ENCODE measurements at places on chromosomes 13 and 19.
A peak's percentile ranks its signal among the peaks of the same experiment; 100 is the strongest.

DNA sequence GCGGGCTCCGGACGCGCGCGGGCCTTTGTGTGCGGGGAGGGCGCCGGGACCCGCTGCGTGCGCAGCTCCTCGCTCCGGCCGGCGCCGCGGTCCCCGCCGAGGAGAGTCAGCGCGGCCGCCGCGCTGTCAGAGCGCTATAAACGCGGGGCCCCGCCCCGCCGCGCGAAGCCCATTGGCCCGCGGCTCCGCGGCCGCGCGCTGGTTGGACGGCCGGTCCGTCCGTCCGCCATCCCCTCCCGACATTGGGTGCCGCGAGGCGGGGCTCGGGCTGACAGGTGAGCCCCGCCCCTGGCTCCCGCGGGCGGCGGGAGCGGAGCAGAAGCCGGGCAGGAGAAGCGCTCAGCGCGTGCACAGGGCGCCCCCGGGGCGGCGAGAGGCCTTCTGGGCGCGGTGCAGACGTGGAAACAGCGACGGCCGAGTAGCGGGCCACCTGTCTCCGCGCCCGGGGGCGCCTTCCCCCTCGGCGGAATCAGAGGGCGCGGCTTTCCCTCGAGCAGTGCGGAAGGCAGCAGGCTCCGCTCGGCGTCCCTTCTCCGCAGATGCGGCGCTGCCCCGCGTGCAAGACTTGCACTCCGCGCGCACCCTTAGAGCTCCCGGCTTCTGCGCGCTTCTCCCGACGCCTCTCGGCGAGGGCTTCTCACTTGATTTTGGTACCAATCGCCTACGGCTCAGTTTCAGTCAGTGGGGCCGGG, at the start of gene EFNB2:
TSS of gene EFNB2 (minus strand) at position 111 of the 692 bp plus-strand sequence. CDS start 698 bp downstream, outside the sequence.
- DNase-seq, result peak; percentile 86

DNA sequence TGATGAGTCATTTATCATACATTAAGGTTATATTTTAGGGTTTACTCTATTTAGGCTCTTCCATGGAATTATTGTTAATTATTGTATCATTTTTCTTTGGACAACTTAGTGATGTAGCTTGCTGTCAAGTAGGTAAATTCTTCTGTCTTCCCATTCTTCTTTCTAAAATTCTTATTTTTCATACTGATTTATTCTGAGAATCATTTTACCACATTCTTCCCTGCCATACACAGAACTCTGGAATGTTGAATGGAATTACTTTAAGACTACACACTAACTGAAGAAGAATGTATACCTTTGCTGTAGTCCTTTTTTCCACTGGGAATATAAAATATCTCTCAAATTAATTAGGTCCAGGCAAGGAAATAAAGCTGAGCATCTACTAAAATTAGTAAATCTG, 24.5 kb upstream of the SLC7A1 start:
- no peak for DNase-seq

- DNase-seq, result no peak
These were observed 1.5 kb downstream of the ACP4 start for GRCh38 chr19:50791594-50792271.

GRCh38 chr13:27425158-27425917, 919 bp downstream of the GTF3A start:
- no peak for DNase-seq

GRCh38 chr19:6718741-6719539, 1.5 kb downstream of the C3 start:
- peak; percentile 35 for DNase-seq

- no peak for DNase-seq
These were observed 457.4 kb downstream of the DIAPH3 start for GRCh38 chr13:59706101-59706976.

DNA sequence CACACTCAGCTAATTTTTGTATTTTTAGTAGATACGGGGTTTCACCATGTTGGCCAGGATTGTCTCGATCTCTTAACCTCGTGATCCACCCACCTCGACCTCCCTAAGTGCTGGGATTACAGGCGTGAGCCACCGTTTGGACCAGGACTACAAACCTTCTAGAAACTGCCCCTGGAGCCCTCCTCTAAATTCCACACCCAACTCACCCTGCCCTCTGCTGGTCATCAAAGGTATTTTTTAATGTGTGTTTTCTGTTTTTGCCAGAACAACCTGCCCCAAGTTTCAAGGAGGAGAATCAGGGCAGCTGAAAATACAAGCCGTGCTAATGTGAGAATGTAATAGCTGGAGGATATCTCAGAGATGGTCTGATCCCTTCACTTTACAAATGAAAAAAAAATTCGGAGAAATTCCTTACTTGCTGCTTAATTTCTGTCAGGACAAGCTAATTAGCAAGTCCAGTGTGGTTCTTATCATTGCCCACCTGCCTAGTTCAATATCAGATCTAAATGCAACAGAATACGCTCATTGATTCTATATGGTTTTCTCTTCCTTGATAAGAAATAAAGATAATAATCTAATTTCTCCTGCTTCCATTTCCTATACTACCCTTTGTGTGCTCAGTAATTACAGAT, 4.1 kb downstream of the ATP8A2 start:
- DNase-seq, result no peak

Data from nucleus accumbens (tissue), 56 donors.